ENCODE measurements at places on chromosomes 7 and 10. TPM values are rescaled to one million over a fixed set of nuclear protein-coding genes. Genes with fewer than 3 reads are reported as not detected.

GRCh38 chr7:17554341-17555015, 256.0 kb downstream of the AHR start:
- no peak for DNase-seq

Gene VWDE
- total RNA-seq, result 2.6 TPM

GRCh38 chr10:124224331-124225028, 131.1 kb upstream of the CHST15 start:
- DNase-seq, result no peak

Gene PNLIPRP2
- not detected for total RNA-seq

Gene CTNNA3
- total RNA-seq, result 2.3 TPM

- DNase-seq, result peak; percentile 79
These were observed 723 bp downstream of the MTURN start for GRCh38 chr7:30135301-30136116.

- peak; percentile 54 for DNase-seq
These were observed 1.2 kb downstream of the PDZD7 start for GRCh38 chr10:101029520-101030295.

DNA sequence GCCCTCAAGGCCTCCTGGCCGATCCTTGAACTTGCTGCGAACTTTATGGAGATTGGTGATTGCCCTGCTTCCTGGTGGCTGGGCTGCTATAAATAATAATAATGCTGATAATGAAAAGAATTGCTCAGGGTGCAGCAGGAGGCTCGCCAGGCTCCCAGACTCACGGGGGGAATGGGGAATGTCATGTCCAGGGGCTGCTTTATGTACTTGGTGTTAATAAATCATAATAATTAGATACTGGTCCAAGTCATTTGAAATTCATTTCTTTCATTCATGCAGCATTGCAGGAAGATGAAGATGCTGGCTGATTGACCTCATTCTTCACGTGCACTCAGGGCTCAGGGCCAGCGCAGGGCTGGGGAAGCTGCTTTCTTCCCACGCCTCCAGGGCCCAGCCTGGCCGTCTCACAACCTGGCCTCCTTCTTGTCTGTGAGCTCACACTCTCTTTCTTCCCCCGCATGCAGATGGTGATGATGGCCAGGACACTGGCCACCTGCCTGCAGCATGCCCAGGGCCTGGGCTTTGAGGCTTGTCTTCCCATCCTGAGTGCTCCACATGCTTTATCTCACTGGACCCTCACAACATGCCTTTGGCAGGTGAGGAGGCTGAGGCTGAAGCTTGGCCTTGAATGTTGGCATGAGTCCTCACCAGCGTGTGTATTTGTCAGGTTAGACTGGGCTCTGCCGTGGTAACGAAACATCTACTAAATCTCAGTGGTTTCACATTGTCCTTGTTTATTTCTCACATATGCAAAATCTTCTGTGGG, 138.4 kb upstream of the TNS3 start:
- DNase-seq, result peak; percentile 78

- DNase-seq, result no peak
These were observed 56.6 kb downstream of the GSDME start for GRCh38 chr7:24700521-24701260.

Gene MEIG1
- not detected for total RNA-seq

Gene CCDC172
- not detected for total RNA-seq

Gene EBLN1
- total RNA-seq, result not detected

DNA sequence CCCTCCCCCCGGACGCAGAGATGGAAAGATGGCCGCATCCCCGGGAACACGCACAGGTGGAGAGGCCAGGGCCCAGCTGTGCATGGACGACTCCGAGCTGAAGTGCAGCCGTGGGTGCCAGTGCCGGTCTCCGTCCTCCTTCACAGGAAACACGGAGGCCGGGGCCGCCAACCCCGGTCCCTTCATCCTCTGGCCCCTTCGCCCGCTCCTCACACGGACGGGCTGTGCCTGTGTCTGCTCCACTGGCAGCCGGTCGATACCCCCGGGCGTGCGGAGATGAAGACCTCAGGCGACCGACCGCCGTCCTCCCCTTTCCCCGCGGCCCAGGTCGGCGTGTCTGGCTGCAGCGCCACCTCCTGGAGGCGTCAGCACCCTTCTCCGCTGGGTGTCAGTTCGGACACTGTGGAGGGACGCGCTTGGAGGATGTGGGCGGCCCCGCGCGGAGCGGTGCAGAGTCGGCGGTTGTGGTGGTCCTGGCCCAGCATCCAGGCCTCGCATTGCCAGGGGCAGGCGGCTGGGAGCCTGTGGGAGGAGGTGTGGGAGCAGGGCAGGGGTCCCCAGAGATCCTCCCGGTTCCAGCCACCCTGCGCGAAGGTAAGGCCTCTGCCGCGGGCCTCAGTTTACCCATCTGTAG, 9.9 kb downstream of the ZNF511 start:
- DNase-seq, result peak; percentile 52

Gene CYP2W1
- total RNA-seq, result 1.3 TPM

DNA sequence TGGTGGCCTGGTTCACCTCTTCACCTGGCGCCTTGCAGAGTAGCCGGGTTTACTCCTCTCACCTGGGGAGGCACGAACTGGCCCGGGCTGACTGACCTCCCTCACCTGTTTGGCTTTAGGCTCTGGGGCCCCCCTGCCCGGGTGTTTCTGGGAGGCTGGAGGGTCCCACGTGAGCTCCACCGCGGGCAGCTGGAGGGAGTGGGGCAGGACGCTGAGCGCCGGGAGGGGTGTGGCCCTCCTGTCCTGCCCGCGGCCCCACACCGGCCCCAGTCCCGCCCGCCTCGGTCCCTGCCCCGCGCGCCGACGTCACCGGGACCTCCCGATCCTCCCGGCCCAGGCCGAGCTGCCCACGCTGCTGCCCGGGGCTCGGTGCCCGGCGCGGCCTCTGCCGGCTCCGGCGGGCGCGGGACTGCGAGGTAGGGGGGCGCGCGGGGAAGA, at the start of gene AMZ1:
Gene AMZ1 (plus strand): TSS at position 322 of the 438 bp plus-strand sequence. CDS start 12,250 bp downstream, outside the sequence.
- DNase-seq, result no peak

DNA sequence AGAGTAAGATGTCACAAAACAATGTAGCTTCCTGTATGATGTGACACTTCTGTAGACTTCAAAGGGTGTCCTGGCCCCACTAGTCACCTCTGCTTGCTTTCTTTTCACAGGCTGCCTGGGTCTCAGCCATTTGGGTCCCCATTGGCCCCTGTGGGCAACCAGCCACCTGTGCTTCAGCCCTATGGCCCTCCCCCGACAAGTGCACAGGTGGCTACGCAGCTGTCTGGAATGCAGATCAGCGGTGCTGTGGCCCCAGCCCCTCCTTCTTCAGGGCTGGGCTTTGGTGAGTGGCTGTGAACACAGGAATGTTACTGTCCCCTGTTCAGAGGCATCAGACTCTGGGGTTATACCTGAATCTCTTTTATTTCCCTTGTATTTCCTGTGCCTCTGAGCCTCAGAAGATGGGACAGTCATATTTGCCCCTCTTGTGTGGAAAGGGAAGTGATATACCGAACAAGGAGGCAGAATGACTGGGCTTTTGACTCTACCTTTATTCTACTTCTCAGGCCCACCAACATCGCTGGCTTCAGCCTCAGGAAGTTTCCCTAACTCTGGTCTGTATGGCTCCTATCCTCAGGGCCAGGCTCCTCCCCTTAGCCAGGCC, 15.4 kb downstream of the SEC24C start:
- DNase-seq, result no peak

GRCh38 chr10:124254490-124254889, 161.1 kb upstream of the CHST15 start:
- no peak for DNase-seq

Gene LOXL4
- total RNA-seq, result 13.7 TPM

DNA sequence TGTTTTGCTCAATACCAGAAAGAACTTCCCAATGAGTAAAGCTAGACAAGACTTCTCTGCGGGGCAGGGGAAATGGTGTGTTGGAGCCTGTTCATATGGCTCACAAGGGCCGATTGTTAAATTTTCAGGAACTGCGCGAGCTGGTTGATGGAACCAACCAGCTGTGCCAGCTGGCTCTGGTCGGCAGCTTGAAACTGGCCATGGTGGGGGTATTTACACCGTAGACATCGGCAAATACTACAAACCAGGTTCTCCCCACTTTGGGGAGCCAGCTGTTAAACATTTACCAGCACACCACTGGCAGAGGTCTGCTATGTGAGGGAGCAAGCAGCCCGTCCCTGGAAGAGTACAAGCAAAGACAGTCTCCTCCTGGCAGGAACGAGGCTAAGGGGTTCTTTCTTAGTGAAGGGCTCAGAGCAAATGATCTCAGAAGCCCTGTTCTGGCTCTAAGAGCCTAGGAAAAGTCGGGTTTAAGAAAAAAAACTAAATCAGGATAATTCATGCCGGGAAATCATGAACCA, 8.8 kb upstream of the ZMIZ1 start:
- DNase-seq, result peak; percentile 17

Gene MAT1A
- total RNA-seq, result 1.4 TPM

- no peak for DNase-seq
These were observed 178.3 kb upstream of the KLF14 start for GRCh38 chr7:130912082-130912861.

Gene IKZF5
- 27.0 TPM for total RNA-seq

DNA sequence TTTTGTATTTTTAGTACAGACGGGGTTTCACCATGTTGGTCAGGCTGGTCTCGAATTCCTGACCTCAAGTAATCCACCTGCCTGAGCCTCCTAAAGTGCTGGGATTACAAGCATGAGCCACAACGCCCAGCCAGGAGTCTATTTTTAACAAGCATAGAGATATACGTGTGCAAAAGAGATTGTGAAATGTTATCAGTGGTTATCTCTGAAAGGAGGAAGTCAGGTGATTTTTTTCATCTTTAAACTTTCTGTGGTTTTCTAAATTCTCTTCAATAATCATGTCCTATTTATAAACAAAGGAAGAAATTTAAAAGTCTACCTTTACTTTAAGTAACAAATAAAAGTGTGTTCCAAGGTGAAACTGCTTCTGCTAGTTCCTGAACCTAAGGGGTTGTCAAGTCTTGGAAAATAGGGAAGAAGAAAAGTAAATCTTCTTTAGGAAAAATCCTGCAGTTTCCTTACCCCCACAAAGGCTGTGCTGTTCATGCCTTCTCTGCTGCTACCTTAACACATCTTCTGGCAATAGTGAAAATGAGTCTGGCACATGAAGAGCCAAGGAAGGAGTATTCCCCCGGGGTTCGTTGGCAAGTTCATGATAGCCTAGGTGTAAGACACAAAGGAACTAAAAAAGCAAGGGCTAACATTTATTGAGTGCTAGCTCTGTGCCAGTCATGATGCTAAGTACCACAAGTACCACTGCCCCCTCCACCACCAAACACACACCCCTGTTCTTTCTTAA, 51.1 kb downstream of the CYP26A1 start:
- no peak for DNase-seq

DNA sequence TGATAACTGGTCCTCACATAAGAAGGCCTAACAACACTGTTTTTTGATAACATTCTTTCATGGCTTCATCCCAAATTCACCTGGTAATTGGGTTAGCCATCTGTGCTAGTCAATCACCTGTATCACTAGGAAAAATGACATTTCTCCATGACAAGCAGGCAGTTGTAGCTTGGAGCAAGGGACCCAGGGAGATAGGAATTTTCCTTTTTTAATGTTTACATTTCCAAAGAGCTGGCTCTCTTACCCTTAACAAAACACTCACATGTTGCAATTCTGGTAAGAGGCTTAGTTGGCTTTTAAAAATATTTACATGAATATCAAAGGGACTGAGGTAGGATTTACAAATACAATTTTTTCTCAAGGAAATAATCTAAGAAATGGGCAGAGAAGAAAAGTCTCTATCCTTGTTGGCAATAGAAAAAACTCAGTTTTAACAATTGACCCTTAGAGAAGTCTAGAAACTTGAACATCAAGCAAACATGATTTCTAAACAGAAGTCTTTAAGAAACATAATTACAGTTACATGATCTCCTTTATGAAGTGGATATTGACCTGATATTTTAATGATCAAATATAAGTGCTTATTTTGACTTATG, 16.1 kb upstream of the AKR1C1 start:
- no peak for DNase-seq

- DNase-seq, result no peak
These were observed 1361.7 kb downstream of the XPNPEP1 start for GRCh38 chr10:108561649-108562048.

Gene LRGUK
- total RNA-seq, result 0.45 TPM

Gene RBM17
- 74.8 TPM for total RNA-seq

Gene CYP3A4
- total RNA-seq, result 0.15 TPM

- no peak for DNase-seq
These were observed 23.8 kb upstream of the MSMB start for GRCh38 chr10:46069771-46070463.

GRCh38 chr10:62860946-62861345, 44.8 kb upstream of the EGR2 start:
- DNase-seq, result no peak

GRCh38 chr10:131532291-131532690, 220.8 kb upstream of the TCERG1L start:
- no peak for DNase-seq

DNA sequence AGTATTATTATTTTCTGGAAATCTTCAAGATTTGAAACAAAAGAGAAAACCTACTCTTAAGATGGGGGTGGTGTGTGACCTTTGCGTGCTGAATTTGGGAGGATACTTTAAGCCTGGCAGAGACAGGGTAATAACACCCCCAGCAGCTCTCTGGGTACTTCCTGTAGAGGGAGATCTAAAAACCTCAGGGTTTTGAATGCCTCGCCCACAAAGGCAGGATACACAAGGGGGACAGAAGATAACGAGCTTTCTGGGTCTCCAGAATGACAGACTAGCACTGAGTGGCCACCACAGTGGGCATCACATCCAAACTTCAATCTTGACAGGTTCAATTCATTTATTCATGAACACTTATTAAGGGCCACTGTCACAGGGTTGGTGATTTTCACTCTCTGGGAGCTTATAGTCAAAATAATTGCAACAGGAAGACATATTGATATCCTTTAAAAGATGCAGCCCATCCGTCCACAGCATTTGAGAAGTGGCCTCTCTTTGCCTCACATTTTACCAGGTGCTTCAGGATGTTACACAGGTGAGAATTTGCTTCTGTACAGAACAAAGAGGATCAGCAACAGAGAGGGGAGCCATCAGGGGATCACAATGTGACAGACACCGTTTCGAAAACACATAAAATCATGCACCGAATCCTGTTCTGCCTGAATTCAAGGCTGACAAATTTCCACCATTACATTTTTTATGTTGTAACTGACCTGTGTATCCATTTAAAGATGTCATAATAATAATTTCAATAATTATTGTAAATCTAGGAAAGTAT, 14.3 kb downstream of the CPA1 start:
- DNase-seq, result no peak

GRCh38 chr7:27641581-27642230, 21.0 kb downstream of the HIBADH start:
- no peak for DNase-seq

Gene AKR1C3
- total RNA-seq, result 18.5 TPM

DNA sequence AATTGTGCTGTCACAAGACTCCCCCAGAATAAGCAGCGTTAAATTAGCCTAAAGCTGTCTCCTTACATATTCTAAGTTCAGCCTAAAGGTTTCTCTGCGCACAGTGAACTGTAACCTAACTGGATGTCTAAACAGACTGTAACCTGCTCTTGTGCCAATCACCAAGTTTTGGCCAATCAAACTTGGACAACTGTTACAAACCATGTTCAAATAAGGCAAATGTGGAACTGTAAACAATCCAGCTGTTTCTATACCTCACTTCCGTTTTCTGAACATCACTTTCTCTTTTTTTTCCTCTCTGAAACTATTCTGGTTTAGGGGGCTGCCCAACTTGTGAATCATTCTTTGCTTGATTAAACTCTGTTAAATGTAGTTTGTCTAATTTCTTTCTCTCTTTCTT, 252.2 kb upstream of the HABP2 start:
- DNase-seq, result no peak
